Stimulated activated CD4-positive, alpha-beta T cell treated with anti-CD3 and anti-CD28 coated beads, Interleukin-1b, Interleukin-23, amount 100 ng/mL, for 48 hours (primary cell): ENCODE measurements at places on chromosomes 2 and 18.

DNA sequence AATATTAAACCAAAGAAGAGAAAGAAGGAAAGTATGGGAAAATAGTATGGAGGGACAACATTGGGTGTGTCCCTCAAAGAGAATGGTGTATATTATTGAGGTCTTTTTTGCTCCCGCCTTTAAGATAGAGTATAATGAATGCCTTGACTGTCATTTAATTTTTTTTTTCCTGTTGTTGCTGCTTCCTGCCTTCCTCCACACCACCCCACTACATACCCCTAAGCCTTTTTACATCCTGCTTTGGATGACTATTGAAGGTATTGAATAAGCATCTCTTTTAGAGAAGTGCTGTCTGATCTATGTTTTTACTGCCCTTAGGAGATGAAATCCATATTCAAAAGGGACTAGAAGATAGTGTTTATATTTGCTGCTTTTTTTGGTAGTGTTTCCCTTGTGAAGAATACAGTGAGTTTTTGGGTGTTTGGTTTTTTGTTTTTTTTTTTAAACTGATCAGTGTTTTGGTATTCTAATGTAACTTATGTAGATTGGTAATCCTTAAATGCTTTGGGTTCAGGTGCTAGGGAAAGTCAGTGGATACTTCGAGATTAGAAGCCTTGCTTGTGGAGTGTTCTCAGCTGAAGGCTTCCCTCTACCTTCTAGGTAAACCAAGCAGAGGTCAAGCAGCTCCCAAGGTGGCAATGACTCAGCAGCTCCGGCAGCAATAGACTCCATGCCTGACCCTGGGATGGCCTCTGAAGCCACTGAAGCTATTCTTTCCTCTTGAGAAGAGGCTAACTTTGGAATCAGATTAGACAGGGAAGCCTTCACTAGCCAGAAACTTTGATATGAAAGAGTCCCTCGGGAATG, 5.0 kb downstream of the FZD7 start:
- no peak for DNase-seq

GRCh38 chr18:74427442-74428112, 29.5 kb downstream of the DIPK1C start:
- no peak for DNase-seq

GRCh38 chr18:58863539-58864145, 1.0 kb upstream of the ZNF532 start:
- peak; percentile 30 for DNase-seq

GRCh38 chr2:10787176-10787968, 25.2 kb downstream of the PDIA6 start:
- no peak for DNase-seq

GRCh38 chr18:478681-479080, 21.8 kb downstream of the COLEC12 start:
- no peak for DNase-seq

- peak; percentile 55 for DNase-seq
These were observed at the start of gene CDC42EP3 for GRCh38 chr2:37671009-37671815. TSS of gene CDC42EP3 (minus strand) at chr2:37671642. CDS start at chr2:37646587, 25,055 bp downstream.

DNA sequence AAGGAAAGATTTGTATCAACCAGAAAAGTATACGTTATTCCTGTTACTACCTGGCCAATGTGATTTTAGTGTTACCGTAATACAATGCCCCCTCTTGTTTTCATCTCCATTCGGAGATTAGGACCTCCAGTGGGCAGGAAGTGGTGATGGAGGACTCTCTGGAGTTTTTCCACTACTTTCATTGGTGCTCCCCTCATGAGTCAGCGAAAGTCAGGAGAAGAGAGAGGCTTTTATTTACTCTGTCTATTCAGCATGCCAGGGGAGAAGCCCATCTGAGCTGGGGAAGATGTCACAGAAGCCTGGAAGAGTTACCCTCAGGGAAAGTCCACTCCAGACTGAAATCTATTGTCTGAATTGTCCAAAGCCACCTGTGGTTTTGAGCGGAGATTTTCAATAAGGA, 88.2 kb upstream of the THUMPD2 start:
- DNase-seq: no peak

GRCh38 chr2:45055162-45055605, 45.9 kb upstream of the SIX2 start:
- DNase-seq: no peak

DNA sequence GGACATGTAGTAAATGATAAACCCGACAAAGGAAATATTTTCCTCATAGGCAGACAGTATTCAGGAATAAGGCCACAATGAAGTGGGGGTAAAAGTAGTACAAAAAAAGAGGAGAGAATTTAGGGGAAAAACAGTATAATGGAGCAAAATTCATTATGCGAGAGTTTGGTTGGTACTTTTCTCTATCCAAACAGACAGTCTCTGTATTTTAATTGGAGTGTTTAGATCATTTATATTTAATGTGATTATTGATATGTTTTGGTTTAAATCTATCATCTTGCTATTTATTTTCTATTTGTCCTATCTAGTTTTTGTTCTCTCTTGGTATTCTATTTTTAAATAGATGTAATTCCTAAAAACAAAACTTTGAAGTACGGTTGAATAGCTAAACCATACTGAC, 170.3 kb upstream of the SP5 start:
- DNase-seq: no peak

DNA sequence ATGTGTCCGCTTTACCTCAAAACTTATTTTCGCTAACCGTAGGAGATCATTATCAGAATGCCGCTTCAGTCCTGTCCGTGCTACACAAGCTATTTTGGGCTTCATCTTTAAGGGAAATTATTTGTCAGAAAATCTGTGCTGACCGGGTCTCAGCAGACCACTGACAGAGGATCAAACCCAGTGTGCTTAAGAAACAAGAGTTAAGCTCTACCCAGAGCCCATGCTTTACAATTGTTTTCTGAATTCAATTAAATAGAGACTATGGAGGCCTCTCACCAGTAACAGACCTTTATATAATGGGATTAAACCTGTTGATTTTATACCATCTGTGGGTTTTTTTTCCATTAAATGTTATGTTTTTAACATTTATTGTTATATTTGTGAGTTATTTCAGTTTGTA, 1956.7 kb upstream of the PIK3C3 start:
- DNase-seq: no peak

- no peak for DNase-seq
These were observed 407.0 kb downstream of the SUCLG1 start for GRCh38 chr2:84052043-84052442.

- DNase-seq: no peak
These were observed 103.6 kb upstream of the CELF4 start for GRCh38 chr18:37668971-37669747.

- DNase-seq: no peak
These were observed 57.6 kb downstream of the TTC21B start for GRCh38 chr2:165895974-165896373.

GRCh38 chr18:9055185-9055584, 47.3 kb upstream of the NDUFV2 start:
- no peak for DNase-seq

- DNase-seq: no peak
These were observed 1.1 kb upstream of the SPAST start for GRCh38 chr2:32061973-32062861.

DNA sequence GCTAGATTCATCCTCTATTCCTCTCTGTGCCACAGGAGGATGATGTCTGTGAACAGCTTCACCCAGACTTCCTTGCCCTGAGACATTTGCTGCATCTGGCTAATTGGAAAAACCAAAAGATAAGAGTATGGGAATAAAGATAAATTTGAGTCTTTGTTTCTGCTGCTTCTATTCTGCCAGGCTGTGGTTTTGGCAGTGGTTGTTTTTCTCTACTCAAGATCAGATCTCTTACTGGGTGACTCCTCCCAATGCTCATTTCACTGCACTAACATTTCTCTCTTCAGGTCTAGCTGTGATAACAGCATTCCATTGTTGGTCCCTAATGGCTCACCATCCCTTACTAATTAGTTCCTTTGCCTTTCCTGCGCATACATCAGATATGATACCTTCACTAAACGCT, 89.5 kb downstream of the CALCRL start:
- DNase-seq: no peak

- DNase-seq: no peak
These were observed 4.0 kb downstream of the SNORC start for GRCh38 chr2:232873909-232874641.

GRCh38 chr18:35088921-35089320, 47.7 kb downstream of the MAPRE2 start:
- no peak for DNase-seq

DNA sequence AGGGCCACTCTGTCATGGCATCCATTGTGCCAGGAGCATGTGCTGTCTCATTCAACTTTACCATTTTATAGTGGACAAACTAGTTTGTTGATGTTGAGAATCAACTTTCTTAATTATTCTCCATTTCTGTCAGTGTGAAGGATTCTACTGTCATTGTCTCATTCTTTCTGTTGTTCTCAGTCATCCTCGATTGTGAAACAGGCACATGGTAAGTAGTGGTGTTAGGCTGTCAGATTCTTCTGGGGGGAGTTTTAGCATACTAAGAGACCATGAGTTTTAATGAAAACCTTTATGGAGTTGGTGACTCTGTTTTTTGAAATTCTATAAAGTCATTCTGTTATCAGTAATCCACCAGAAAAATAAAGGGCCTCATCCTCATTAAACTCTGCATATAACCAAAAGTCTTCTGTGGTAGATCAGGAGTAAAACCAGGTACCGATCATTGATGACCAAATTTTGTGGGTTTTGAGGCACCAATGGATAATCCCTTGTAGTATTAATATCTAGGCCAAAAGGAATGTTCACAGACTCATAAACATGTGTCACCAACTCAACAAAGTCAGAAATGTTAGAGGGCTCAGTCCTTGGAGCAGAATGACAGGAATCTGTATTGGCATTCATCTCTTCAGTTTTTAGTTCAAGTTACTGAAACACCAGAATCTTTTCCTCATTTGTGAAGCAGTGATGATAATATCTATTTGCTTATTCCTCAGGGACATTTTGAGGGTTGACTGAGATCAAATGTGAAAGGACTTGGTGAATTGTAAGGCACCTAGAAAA, 73.2 kb downstream of the CERS6 start:
- DNase-seq: no peak

- no peak for DNase-seq
These were observed 4.0 kb upstream of the SLC35F5 start for GRCh38 chr2:113760400-113760799.

GRCh38 chr2:230439590-230439989, 23.6 kb downstream of the SP100 start:
- no peak for DNase-seq

GRCh38 chr2:51919395-51919794, 887.5 kb upstream of the NRXN1 start:
- DNase-seq: no peak

- no peak for DNase-seq
These were observed 36.2 kb upstream of the C2orf74 start for GRCh38 chr2:61125798-61126197.

- no peak for DNase-seq
These were observed 210.9 kb downstream of the DYM start for GRCh38 chr18:49249521-49249920.

DNA sequence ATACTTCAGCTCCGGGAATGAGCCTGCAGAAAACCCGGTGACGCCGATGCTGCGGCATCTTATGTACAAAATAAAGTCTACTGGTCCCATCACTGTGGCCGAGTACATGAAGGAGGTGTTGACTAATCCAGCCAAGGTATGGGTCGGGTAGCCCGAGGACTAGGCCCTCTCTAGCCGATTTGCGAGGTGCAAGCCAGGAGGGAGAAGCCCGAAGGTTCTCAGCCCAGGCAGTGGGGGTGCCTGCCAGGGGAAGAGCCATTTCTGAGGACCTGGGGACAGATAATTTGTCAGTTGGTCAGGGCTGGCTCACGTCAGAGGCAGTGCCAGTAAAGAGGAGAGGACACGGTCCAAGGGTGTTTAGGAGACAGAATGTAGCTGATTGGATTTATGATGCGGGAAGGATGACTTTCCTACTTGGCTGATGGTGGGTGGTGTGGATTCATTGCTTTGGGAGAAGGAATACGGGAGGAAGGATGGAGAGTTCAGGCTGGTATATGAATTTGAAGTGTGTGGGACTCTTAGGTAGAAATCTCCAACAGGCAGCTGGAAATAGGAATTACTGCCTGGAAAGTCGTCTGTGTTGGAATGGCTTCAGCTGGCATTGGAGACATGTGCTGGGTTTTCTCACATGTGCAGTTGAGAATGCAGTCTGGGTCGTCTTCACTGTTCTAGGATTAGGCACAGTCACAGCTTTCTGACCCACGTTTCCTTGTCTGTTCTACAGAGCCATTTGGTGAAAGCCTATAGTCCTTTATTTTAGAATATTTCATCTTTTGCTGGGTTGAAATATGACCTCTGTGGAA, 874 bp downstream of the NDUFAF7 start:
- DNase-seq: no peak

DNA sequence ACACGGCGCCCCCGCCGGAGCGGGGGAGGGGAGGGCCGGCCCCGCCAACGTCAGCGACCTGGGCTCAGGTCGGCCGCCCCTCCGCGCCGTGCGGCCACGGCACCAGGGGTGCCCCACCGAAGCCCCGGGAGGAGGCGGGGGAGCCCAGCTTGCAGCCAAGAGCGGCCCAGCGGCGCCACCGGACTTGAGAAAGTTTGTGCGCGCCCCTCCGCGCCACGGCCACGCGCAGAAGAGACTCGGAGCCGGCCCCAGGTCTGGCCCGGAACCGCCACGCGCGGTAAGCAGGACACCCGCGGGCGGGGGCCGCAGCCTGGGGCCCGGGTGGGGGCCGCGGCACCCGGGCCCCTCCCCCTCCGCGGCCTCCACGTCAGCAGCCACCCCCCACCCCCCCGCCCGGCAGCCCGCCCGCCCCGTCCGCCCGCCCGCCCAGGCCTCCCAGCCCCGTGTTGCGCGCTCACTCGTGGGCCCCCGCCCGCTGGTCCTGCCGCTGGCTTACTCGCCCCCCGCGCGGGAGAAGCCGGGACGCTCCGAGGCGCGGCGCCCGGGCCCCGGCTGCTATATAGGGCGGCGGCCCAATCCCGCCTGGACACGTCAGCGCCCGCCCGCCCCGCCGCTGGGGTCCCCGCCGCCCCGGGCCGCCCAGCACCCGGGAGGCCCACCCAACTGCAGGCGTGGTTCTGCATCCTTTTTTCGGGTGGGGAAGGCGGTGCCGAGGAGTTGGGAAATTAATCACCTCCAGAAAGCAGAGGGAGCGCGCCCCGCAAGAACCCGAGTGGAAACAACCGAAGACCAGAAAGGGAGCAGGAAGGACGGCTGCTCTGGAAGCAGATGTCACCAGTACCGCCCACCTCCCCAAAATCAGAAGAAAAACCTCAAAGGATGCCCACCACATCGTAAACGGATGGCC, 42.9 kb downstream of the HDLBP start:
- peak; percentile 24 for DNase-seq

- no peak for DNase-seq
These were observed 40.6 kb upstream of the CCNYL1 start for GRCh38 chr2:207670887-207671286.
